ENCODE measurements at places on chromosomes 11 and 22.

GRCh38 chr11:41486424-41486823 lies 27.0 kb upstream of the LRRC4C start:
- no peak for DNase-seq

GRCh38 chr11:126336138-126336541 lies 19.3 kb upstream of the ST3GAL4 start:
- DNase-seq: no peak

DNA sequence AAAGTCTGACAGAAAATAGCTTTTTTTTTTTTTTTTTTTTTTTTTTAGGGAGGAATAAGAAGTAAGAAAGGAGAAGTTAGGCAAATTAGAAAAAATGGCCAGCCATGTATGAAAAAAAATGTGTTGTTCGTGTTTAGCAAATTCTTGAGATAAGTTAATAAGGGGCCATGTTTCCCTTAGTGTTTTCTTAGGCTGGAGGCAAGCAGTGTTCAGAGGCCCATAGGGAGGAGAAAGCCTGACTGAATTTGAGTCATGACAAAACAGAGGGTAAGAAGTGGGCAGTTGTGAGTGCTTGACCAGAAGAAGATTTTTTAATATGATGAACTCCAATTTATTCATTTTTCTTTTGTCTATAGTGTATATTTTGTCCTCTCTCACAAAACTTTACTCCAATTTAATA lies 766.4 kb downstream of the FAM181B start:
- no peak for DNase-seq

DNA sequence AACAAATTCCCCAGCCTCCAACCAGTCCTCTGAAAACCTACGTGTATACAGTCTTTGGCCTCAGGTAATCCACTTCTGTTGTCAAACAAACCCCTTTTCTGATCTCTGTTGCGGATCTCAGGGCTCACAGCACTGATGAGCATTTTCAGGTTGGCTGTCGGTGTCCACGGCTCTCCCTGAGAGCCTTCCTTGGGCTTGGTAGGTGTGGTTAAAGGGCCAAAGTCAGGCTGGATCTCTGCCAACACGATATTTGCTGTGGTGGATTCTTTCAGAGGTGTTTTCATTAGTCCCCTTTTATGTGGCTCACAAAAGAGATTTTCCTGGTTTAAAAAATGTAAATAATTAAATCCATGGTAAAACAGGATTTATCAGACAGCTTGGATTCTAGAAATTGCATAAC lies 2.9 kb downstream of the E2F8 start:
- DNase-seq: no peak

DNA sequence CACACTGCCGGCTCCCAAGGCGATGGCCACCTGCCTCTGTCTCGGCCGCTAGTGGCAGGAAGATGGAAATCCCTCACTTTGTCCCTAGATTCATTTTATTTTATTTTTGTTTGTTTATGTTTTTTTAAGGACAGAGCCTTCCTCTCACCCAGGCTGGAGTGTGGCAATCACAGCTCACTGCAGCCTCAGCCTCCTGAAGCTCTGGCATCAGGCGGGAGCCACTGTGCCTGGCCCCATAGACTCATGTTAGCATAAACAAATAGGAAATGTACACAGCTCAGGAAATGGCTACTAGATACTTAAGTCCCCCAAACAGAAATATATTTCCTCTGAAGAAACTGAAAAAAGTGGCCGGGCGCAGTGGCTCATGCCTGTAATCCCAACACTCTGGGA lies 3.5 kb downstream of the TMEM80 start:
- no peak for DNase-seq

DNA sequence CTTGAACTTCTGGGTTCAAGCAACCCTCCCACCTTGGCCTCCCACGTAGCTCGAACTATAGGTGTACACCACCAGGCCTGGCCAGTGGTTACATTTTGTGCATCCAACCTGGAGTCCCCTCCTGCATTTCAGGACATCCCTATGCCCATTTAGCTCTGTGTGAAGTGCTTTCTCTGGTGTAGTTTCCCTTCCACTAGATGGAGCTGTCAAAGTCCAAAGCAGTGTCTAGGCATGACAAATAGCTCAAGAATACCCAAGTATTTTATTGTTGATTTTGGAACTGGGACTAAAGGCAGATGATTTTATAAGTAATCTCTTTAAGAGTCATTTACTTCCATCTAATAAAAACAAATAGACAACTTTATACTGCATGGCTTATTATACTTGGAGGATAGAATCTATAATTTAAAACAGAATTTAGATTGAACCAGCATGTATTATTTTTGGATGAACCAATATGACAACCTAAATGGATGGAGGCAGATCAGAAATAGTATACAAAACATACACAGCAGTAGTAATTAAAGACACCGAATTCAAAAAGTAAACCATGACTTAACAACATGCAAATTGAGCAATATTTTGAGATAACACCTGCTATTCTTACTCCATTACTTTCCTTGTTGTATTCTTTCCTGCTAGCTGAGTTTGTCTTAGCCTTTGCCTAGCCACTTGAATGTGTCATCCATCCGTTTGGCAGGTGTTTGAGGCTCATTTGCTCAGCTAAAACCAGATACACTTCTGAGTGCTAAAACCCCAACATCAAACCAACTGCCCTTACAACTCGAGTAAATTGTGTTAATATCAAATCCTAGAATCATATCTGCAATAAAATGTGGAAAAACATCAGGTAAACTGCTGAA lies 37.7 kb downstream of the EIF4ENIF1 start:
- DNase-seq: peak; percentile 9

DNA sequence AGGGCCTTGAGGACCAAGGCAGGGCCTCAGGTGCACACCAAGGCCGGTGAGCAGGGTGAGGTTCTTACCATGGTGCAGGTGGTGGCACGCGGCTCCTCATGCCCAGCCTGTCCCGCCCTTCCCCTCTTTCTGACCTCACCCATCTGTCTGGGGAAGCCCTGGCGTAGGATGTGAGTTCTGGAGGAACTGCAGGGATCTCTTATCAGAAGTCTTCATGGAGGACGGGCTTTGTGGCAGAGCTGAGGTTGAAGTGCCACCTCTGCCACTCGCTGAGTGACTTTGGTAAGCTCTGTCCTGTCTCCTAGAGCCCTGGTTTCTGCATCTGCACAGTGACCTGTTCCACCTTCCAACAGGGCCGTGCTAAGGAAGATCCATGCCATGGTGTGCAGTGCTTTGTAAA lies 49.1 kb downstream of the LRRC32 start:
- DNase-seq: no peak

- no peak for DNase-seq
Observed at GRCh38 chr11:10785146-10785474, 23.6 kb downstream of the EIF4G2 start.

- DNase-seq: no peak
Observed at GRCh38 chr11:71326328-71326940, 74.1 kb upstream of the SHANK2 start.
